ENCODE measurements at places on chromosomes 1 and 21. TPM values are rescaled to one million over a fixed set of nuclear protein-coding genes. Genes with fewer than 3 reads are reported as not detected.

GRCh38 chr1:57843760-57844159, 419.9 kb upstream of the DAB1 start:
- no peak for DNase-seq

DNA sequence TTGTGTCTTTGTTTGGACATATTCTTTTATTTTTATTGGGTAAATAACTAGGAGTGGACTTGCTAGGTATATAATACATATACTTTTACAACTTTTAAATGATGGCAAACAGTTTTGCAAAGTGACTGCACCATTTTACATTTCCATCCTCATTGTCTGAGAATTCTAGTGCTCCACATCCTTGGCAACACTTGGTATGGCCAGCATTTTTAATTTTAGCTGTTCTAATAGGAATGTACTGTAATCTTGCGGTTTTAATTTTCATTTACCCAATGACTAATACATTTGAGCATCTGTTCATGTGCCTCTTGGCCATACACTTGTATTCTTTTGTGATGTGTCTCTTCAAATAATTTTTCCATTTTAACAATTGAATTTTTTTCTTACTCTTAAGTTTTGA, 37.0 kb upstream of the ATP6V1G3 start:
- no peak for DNase-seq

GRCh38 chr1:1752190-1752589, 26.1 kb downstream of the NADK start:
- no peak for DNase-seq

DNA sequence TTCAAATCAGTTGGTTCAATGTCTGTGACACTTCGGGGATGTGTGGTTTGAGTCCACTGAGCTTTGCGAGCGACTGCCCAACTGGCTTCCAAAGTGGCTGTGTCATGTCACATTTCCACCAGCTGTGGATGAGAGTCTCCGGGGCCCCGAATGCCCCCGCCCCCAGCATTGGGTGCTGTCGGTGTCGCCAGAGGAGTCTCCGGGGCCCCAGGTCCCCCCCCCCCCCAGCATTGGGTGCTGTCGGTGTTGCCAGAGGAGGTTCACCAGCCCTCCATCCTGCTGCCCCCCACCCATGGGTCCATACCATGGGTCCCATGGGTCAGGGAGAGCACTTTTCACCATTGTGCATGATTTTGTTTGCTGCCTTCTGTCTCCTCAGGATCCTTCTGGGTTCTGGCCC, 9.0 kb upstream of the SMYD3 start:
- DNase-seq: no peak

DNA sequence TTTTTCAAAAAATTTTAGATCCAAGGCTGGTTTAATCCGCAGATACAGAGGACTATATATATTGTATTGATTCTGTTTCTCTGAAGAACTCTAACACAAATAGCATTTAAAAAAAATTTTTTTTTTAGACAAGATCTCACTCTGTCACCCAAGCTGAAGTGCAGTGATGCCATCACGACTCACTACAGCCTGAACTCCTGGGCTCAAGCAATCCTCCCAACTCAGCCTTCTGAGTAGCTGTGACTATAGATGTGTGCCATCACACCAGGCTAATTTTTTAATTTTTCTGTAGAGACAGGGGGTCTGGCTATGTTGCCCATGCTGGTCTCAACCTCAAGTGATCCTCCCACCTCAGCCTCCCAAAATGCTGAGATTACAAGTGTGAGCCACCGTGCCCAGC, 3.0 kb downstream of the ANKRD45 start:
- DNase-seq: no peak

DNA sequence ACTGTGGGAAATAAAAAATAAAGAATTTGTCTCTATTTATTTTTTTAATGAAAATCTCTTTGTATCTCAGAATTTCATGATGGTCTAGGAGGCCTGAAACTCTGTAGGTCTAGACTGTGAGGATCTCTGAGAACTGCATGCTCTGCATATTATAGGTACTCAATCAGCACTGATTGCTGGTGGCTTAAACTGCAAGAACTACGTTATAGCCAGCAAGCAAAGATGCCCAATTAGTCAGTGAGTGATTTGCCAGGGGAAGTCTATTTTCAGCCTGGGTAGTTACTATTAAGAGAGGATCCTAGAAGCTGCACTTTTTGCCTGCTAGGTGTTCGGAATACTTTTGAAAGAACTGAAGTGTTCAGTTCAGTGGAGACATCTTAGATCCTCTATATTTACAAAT, 87.4 kb downstream of the GPR52 start:
- DNase-seq: no peak

GRCh38 chr1:177872308-177872900, 97.5 kb downstream of the SEC16B start:
- DNase-seq: no peak

DNA sequence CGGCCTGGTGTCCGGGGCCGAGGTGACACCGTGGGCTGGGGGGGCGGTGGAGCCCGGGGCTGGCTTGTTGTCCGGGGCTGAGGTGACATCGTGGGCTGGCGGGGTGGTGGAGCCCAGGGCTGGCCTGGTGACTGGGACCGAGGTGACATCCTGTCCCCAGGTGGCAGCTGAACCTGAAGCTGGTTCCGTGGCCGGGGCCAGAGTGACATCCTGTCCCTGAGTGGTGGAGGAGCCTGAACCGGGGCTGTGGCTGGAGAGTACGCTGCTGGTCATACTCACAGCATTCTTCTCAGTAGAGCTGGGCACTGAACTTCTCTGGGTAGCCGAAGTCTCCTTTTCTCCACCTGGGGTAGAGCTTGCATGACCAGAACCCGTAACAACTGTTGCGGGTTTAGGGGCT, 15.8 kb downstream of the THBS3 start:
- no peak for DNase-seq

GRCh38 chr21:15826908-15827601, 97.3 kb downstream of the USP25 start:
- no peak for DNase-seq

DNA sequence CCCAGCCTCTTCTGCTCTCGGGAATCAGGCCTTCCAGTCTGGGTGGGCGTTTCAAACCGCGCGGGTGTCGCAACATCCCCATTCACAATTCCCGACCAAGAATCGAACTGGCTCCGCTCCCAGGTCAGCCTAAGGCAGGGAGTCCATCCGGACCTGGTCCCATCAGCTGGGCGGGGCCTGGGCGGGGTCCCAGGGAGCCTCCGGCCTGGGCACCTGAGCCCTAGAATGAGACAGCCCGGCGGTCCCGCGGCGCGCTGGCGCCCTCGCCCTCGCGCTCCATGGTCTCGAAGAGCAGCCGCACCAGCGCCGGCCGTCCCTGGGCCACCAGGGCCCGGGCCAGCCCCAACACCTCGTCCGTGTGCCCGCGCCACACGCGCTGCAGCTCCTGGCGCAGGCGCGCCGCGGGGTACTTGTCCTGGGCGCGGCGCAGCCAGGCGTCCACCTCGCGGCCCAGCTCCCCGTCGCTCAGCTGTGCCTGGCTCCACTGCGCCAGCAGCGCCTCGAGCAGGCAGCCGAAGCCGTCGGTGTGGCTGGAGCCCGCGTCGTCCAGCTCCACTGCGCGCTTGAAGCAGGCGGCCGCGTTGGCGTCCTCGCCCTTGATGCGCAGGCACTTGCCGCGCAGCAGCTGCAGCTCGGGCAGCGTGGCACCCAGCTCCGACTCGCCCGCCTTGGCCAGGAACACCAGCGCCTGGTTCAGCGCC, 16.9 kb upstream of the PARS2 start:
- DNase-seq: peak; percentile 62

GRCh38 chr1:107648071-107648470, 316.9 kb downstream of the VAV3 start:
- no peak for DNase-seq

DNA sequence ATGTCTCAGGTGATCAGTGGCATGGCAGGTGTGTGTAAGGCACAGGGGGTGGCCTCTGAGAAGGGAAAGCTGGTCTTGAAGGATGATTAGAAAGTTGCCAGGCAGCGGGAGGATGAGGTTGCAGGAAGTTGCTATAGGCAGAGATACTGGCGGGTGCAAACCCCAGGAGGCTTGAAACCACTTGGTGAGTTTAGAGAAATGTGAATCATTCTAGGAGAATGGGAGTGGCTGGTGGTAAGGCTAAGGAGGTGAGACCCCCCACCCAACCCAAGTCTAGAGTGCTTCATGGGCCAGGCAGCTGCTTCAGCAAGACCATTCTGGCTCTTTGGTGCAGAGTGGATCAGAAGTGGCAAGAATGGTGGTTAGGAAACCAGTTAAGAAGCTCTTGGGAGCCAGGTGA, 9.0 kb downstream of the SH2D2A start:
- DNase-seq: no peak

Gene PGLYRP4
- total RNA-seq: not detected

Gene TNNI3K
- total RNA-seq: 0.09 TPM

Gene CLSTN1
- total RNA-seq: 8.0 TPM

Gene GJA4
- total RNA-seq: 10.6 TPM

Measured in liver (tissue), 10 donors.